ENCODE measurements at places on chromosomes 6 and 20. TPM values are rescaled to one million over a fixed set of nuclear protein-coding genes. Genes with fewer than 3 reads are reported as not detected.

Gene PRICKLE4
- 3.1 TPM for total RNA-seq

Gene TRIM10
- total RNA-seq = not detected

Gene KIAA0408
- total RNA-seq = 19.6 TPM

Gene CD40
- total RNA-seq = 4.1 TPM

Gene TTLL9
- total RNA-seq = 0.41 TPM

Gene RCAN2
- 9.9 TPM for total RNA-seq

Gene PAQR8
- 1.2 TPM for total RNA-seq

Gene SSTR4
- not detected for total RNA-seq

Gene PSMB8
- 45.5 TPM for total RNA-seq

Gene SLC17A2
- not detected for total RNA-seq

Gene SLC24A3
- 0.79 TPM for total RNA-seq

Gene SLC29A1
- total RNA-seq = 15.3 TPM

Gene TPMT
- 11.7 TPM for total RNA-seq

Gene SLC17A9
- total RNA-seq = 12.4 TPM

Gene PIGT
- 91.4 TPM for total RNA-seq

Gene PSORS1C1
- total RNA-seq = 8.8 TPM

Gene PSORS1C2
- not detected for total RNA-seq

Gene ULBP3
- total RNA-seq = 14.7 TPM

Gene SLC2A10
- 12.7 TPM for total RNA-seq

Gene SLA2
- not detected for total RNA-seq

Gene PRND
- not detected for total RNA-seq

Gene LY6G5C
- 2.9 TPM for total RNA-seq

Gene PNLDC1
- total RNA-seq = 0.11 TPM

Gene TJAP1
- 28.3 TPM for total RNA-seq

Gene HAO1
- 0.20 TPM for total RNA-seq

Gene NRSN1
- not detected for total RNA-seq

Gene OR2B6
- total RNA-seq = not detected

Gene PPP2R5D
- 48.0 TPM for total RNA-seq

Gene LTA
- total RNA-seq = not detected

Gene CNKSR3
- 11.1 TPM for total RNA-seq

Gene PDE10A
- 7.4 TPM for total RNA-seq

Gene LPIN3
- 18.0 TPM for total RNA-seq

Gene SRMS
- total RNA-seq = not detected

Gene POPDC3
- total RNA-seq = 8.6 TPM
